ENCODE measurements at places on chromosomes 6 and 20. TPM values are rescaled to one million over a fixed set of nuclear protein-coding genes. Genes with fewer than 3 reads are reported as not detected.

COL20A1 gene
- 0.07 TPM for polyA plus RNA-seq

GRCh38 chr20:3646651-3647050, 16.5 kb downstream of the GFRA4 start:
- no peak for DNase-seq

- DNase-seq = no peak
These were observed 99.5 kb downstream of the NCR2 start for GRCh38 chr6:41434803-41435481.

GRCh38 chr20:13344671-13345070, 123.6 kb downstream of the ISM1 start:
- DNase-seq = peak; percentile 79

DNA sequence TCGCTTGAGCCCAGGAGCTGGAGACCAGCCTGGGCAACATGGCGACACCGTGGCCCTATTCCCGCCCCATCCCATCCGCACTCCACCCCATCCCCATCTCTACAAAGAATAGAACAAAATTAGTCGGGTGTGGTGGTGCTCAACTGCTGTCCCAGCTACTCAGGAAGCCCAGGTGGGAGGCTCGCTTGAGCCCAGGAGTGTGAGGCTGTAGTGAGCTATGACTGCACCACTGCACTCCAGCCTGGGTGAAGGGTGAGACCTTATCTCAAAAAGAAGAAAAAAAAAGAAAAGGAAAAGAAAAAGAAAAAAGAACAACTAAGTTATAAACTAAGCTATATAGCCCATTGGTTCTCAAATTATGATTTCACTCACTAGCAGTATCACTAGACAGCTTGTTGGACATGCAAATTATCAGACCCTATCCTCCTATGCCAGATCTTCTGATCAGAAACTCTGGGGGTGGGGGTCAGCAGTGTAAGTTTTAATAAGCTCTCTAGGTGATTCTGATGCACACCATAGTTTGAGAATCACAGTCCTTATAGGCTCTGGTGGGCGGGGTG, 491 bp upstream of the ITCH start:
- DNase-seq = no peak

GRCh38 chr20:45346291-45346718, 1.9 kb downstream of the SDC4 start:
- no peak for DNase-seq

GRCh38 chr6:152161501-152161900, 354.0 kb downstream of the ESR1 start:
- DNase-seq = no peak
